Stimulated activated CD4-positive, alpha-beta T cell treated with anti-CD3 and anti-CD28 coated beads, Interleukin-4, amount 100 ng/mL, for 4 hours (primary cell): ENCODE measurements at places on chromosomes 4 and X.

GRCh38 chrX:8971116-8971515, 62.8 kb downstream of the FAM9B start:
- DNase-seq: no peak

DNA sequence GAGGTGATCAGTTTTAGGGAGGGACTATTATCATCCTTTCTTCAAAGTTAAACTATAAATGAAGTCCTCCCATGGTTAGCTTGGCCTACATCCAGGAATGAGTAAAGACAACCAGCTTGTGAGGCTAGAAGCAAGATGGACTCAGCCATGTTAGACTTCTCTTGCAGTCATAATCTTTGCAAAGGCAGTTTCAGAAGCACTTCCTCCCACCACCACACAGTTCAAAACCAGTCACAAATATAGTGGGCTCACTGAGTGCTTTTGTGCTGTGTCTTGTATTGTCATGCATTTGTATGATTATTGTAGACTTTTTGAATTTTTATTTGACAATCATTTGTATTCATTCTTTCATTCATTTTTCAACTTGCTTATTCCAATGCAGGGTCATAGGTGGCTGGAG, 204.5 kb downstream of the ZNF674 start:
- DNase-seq: no peak

DNA sequence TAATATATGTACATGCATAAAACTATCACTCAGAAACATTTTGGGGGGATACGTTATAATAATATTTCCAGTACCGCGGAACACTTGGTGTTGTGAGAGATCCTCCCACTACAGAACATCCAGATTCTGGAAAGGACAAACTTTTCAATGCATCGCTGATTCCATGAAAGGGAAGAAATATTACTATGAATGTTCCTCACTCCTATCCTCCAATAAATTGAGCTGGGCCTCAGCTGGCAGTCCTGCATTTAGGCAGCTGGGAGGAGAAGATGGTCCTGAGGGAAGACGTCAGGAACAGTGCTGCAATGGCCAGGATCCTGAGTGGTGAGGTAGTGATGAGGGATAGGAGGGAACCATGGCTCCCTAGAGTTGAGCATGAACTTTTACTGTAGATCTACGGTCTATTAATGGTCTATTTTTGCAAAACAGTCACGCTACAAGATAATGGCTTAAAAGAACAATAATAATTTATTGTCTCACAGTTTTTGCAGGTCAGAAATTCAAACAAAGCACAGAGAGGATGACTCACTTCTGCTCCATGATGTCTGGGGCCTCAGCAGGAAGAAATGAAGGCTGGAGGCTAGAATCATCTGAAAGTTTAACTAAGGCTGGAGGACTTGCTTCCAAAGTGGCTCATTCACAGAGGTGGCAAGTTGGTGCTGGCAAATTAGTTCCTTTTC, 538.1 kb downstream of the STIM2 start:
- no peak for DNase-seq

DNA sequence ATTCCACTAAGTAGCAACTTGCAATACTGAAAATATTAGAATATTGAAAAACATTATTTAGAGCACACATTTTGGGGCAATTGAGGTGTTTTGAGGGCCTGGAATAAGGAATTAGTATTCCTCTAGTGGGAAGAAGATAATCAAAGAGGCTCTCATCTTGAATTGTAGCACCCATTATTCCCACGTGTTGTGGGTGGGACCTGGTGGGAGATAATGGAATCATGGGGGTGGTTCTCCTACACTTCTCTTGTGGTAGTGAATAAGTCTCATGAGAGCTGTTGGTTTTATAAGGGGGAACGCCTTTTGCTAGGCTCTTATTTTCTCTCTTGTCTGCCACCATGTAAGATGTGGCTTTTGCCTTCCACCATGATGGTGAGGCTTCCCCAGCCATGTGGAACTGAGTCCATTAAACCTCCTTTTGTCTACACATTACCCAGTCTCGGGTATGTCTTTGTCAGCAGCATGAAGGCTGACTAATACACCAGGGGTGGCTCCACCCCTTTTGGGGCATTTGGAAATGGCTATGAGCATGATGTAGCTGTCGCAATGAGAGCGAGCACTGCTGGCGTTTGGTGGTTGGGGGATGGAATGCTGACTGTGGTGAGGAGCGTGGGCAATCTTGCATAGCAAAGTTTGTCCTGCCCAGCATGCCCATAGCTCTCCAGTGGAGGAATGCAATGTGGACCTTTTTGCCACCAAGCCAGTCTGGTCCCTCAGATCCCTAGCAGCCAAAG, 308.2 kb downstream of the FRMPD4 start:
- DNase-seq: no peak
